ENCODE measurements at places on chromosomes 5 and 9.

GRCh38 chr9:117587263-117587662, 116.9 kb upstream of the TLR4 start:
- DNase-seq: no peak

DNA sequence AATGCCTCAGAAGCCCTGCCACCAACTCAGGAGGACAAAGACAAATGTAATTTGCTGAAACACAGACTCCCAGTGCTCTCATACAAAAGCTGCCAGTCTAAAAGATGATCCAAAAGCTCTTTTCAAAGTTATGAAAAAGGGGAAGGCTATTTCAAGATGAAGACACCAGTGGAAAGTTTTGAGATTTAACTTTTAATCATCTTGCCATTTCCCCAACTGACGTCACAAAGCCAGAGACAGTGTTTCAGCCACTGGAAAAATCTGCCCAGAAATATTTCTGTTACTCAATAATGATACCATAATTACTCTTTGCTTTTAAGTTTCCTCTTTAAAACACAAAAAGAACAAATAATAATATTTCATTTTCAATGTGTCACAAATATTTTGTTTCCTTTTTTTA, 20.9 kb downstream of the ENG start:
- DNase-seq: no peak

GRCh38 chr5:44538797-44539601, 149.8 kb upstream of the FGF10 start:
- DNase-seq: no peak

GRCh38 chr5:22577006-22577405, 276.1 kb downstream of the CDH12 start:
- DNase-seq: no peak

DNA sequence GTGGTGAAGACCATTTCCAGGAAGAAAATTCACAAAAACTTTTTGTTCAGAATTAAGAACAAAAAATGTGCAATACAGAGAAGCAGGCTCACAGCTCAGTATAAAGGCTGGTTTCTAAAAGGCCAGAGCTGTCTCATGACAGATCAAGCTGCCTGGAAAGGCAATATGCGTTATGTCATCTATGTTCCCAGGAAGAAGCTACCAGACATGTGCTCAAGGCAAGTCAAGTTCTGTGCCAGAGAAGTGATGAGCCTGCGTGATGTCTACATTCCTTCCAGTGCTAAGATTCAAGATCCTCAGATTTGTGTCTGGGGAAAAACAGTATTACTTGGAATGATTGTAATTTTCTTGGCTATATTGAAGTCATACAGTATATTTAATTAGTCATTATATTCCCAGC, 104.3 kb downstream of the PDE4D start:
- no peak for DNase-seq

DNA sequence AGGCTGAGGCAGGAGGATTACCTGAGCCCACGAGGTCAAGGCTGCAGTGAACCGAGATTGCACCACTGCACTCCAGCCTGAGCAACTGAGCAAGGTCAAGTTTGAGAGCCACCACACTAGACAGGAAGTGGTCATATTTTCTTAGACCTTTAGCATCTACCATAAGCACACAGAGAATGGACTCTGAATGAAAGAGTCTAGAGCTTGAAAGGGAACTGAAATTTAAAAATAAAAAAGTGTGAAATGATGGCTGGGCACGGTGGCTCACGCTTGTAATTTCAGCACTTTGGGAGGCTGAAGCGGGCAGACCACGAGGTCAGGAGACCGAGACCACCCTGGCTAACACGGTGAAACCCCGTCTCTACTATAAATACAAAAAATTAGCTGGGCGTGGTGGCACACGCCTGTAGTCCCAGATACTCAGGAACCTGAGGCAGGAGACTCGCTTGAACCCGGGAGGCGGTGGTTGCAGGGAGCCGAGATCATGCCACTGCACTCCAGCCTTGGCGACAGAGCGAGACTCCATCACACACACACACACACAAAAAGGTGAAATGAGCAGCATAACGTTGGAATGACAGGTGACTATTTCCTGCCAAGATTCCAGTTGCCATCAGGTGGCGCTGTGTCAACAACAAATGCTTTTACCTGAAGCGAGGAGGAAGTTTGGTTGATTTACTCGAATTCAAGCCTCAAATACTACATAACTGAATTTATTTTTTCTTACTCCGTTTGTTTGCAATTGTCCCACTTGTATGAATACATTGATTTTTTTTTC, 21.3 kb upstream of the AK3 start:
- peak; percentile 47 for DNase-seq

DNA sequence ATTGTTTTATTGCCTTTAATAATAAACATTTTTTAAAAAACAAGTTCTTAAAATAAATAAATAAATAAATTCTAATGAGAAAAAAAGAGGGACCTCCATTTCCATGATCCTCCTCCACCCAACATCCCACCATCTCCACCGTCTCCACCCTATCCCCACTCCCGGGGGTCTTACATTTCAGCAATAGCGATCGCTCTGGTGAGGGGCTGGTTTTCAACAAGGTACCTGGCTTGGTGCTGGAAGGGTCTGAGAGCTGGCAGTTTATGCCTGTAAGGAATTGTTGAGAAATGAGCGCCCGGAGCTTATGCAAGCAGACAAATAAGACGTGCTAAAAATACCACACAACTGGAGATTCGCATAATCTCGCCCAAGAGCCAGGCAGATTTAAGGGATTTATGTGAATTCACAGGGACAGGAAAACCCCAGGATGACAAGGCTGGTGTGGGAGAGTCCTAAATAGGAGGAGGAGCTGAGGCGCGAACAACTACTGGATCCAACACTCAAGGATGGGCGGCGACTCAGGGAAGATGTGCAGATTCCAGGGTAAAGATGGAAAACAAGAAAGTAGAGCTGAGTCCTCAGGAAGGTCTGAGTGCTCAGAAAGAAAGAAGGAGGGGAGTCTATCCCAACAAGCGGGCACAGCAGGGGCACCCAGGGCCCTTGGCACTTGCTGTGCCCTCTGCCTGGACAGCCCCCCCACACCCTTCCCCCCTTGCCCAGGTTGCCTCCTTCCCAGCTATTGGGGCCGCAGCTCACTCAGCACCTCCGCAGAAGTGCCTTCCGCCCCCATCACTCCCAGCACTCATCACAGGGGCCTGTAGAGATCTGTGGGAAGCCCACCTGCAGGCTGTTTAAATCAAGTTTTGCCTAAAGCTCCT, 27.0 kb downstream of the TRIM14 start:
- DNase-seq: no peak

DNA sequence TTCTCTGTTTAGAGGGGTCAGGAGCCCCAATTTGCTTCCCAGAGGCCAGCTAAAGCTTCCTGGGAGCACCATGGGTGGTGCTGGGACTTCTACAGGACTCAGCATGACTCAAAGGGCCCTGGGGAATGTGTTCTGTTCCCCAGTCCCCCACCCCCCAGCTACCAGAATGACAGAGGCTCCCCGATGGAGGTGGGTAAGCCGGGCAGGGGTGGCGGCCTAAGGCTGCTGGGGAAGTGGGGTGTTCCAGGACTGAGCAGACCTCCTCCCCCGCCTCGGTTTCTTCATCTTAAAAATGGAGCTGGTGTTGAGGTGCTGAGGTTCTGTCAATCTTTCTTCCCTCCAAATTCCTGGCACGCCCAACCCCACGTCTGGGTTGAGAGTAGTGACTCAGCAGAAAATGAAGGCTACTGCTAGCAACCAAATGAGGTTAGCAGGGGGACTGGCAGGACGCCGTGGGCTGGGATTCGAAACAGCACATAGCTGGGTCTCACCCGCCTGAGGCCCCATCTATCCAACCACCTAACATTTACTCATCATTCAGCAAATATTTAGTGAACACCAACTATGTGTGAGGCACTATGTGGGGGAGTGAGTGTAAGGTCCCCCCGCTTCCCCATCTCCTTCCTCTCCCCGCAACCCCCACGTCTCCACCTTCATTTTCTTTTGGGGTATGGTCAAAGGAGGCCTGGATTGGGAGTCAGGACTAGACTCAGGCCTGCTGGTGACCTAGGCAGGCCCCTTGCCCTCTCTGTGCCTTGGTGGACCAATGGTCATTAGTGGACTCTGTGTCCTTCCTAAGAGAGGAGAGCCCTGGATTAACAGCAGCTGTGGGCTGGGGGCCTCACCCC, 50.2 kb downstream of the C9orf50 start:
- peak; percentile 64 for DNase-seq

GRCh38 chr5:55438998-55439397, 95.8 kb downstream of the PLPP1 start:
- no peak for DNase-seq

- peak; percentile 20 for DNase-seq
These were observed 41.5 kb downstream of the SH3PXD2B start for GRCh38 chr5:172412724-172413286.

- no peak for DNase-seq
These were observed 215.8 kb downstream of the BNC2 start for GRCh38 chr9:16654596-16655126.

- peak; percentile 89 for DNase-seq
These were observed 25.7 kb downstream of the PCDHGC5 start for GRCh38 chr5:141514330-141515133.

- DNase-seq: no peak
These were observed 65.2 kb upstream of the PHF24 start for GRCh38 chr9:34892886-34893285.

DNA sequence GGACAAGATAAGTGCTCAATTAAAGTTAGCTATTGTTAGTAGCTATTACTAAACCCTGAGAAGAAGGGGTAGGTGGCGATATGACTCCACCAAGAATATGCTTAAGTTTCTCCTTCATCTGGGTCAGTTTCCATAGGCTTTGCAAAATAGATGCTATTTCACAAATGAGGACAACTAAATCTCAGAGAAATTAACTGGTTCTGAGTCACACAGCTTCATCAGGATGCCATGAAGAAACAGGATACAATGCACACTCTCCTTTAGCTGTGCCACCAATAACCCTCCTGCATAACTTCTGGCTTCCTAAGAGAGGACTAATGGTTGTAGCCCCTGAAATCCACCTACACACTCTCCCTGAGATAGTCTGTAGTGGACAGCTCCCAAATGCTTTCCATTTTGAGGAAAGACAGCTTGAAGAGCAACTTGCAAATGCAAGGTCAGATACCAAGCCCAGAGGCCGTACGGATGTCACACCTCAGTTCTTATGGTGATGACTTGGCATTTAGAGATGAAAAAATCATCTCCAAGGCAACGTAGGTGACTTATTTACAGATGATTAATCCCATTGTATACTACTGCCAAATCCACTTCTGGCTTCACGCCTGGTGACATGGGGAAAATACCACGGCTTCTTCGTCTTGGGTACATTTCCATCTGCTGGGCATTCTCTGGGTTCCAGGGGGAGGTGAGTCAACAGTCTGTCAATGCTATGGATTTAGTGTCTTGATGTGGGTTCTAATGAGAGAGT, 251.4 kb upstream of the IL12B start:
- peak; percentile 98 for DNase-seq

DNA sequence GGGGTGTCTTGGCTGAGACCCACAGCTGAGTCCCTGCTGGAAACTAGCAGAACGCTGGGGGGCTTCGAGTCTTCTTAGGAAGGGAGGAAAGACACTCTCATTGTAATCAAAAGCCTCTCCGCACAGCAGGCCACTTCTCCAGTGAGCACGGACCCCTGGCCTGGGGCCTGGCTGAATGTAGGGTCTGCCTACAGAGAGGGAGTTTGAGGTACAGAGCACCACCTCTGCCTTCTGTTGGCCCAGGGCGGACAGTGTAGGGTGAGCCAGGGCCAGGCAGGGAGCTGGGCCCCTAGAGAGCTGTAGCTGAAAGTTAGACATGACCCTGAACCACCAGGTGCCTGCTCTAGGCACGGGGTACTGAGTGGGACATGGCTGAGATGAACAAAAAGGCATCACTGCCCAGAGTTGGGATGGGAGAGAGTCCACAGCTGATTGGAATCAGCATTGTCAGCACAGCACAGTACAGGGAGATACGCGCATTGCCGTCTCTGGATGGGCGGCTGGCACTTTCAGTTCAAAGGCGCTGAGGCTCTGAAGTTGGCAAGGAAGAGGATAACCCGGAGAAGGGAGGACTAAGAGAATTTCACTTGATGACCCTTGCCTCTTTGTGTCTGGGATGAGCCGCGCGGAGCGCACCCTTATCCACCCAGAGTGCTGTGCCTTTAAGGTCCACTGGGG, 363 bp upstream of the SLC25A48 start:
- no peak for DNase-seq

GRCh38 chr5:157845914-157846598, 12.9 kb downstream of the CLINT1 start:
- no peak for DNase-seq

DNA sequence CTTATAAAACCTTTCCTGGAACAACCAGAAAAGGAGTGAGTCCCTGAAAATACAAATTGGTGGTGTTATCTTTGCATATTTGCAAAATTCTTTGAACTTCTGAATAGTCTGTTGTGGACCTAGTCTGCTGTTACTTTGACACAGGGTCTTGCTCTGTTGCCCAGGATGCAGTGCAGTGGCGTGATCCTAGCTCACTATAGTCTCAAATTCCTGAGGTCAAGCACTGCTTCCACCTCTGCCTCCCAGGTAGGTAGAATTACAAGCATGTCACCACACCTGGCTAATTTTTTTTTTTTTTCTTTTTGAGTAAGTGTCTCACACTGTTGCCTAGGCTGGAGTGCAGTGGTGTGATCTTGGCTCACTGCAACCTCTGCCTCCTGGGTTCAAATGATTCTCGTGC, 43.7 kb upstream of the SPRY4 start:
- DNase-seq: no peak

GRCh38 chr5:169788168-169788567, 151.1 kb downstream of the DOCK2 start:
- peak; percentile 89 for DNase-seq

DNA sequence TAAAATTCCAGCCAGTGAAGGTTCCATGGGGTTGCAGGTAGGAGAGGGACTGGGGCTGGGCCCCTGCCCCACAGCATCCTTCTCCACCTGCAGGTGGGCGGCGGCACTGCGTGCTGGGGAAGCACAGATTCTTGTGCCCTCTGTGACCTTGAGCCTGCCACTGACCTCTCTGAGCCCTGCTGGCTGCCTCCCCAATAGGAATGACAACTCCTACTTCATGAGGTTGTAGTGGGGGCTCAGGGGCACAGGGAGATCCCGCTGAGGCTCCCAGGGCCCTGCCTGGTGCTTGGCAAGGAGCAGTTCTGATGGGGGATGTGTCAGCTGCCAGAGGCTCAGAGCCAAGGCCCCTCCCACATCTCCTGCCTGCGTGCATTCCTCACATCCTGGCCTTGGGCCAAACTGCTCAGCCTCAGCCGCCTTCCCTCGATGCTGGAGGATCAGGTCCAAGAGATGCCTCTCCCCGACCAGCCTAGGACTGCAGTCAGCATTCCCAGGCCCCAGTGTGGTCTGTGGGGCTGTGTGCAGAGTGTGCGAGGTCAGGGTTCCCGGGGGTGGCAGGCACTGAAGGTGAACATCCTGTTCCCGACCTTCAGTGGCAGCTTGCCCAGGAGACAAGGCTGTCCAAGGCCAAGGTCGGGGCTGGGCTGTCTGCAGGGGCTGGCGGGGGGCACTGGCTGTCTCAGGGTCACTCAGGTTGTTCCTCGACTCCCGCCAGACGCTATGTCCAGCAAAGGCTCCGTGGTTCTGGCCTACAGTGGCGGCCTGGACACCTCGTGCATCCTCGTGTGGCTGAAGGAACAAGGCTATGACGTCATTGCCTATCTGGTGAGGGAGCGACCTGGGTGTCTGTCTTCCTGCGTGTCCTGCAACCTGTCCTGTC, 7.0 kb downstream of the ASS1 start:
- peak; percentile 82 for DNase-seq

Measured in RCC 7860 (cell line).